Stimulated activated CD8-positive, alpha-beta memory T cell treated with anti-CD3 and anti-CD28 coated beads, Interleukin-15, amount 100 ng/mL, for 24 hours (primary cell): ENCODE measurements at places on chromosomes 2 and 18.

DNA sequence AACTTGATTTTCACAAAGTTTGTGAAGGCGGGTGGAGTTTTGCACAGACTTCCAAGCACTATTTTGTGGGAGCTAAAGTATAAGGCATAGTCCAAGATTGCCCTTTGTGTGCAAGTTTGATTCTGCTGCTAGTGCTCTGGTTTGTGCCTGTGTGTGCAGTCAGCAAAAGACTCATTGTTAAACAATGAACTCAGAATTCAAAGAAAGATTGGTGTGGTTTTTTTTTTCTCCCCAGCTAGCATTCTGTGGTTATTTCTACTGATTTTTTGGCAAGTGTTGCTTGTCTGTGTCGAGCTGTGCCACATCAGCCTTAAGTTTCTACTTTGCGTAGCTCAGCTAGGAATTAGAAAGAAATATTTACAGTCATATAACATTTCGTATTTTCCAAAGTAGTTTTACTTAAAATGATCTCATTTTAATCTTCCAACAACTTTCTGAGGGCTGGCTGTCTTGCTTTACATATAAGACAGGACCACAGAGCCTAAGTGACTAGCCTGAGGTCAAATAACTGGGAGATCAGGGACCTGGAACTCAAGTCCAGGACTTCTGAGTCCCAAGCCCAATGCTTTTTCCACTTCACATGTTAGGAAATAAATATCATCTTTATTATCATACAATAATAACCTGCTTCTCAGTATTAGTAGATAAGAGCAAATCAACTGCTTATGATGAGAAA, 69.8 kb downstream of the BABAM2 start:
- no peak for DNase-seq

- DNase-seq: no peak
Measured at GRCh38 chr2:98445177-98445682, 572 bp downstream of the INPP4A start.

DNA sequence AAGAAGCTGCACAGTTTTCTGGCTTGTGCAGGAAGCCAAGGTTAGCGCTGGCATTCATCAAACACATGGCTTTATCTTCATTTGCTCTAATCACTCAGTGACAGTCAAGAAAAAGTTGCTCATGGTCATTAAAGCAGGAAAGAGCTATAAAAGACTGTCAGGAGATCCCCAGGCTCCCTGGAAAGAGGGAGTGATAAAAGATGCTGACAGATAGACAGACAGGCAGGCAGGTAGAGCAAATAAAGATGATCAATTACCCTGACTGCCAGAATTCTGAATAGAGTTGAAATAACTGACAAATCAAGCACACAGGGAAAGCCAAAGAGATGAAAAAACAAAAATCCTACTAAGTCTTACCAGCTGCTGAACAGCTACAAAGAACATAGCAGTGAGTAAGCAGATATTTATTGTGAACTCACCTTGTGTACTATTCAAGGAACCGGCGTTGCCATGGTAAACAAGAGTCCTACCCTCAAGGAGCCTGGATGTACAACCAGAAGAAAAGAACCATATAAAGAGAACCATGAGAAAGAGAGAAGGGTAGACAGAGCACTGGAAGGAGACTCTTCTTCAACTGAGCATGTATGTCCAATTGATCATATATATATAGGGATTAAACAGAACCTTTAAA, 68.0 kb downstream of the RNF152 start:
- no peak for DNase-seq

- DNase-seq: no peak
Measured at GRCh38 chr2:17858064-17858463, 20.4 kb upstream of the KCNS3 start.

- DNase-seq: no peak
Measured at GRCh38 chr2:219106251-219106650, 45.5 kb upstream of the IHH start.

GRCh38 chr2:224173210-224173609, 134.1 kb upstream of the SERPINE2 start:
- DNase-seq: no peak

GRCh38 chr2:239168575-239168974, 232.2 kb downstream of the HDAC4 start:
- no peak for DNase-seq
